ENCODE measurements at places on chromosomes 7 and 10.

DNA sequence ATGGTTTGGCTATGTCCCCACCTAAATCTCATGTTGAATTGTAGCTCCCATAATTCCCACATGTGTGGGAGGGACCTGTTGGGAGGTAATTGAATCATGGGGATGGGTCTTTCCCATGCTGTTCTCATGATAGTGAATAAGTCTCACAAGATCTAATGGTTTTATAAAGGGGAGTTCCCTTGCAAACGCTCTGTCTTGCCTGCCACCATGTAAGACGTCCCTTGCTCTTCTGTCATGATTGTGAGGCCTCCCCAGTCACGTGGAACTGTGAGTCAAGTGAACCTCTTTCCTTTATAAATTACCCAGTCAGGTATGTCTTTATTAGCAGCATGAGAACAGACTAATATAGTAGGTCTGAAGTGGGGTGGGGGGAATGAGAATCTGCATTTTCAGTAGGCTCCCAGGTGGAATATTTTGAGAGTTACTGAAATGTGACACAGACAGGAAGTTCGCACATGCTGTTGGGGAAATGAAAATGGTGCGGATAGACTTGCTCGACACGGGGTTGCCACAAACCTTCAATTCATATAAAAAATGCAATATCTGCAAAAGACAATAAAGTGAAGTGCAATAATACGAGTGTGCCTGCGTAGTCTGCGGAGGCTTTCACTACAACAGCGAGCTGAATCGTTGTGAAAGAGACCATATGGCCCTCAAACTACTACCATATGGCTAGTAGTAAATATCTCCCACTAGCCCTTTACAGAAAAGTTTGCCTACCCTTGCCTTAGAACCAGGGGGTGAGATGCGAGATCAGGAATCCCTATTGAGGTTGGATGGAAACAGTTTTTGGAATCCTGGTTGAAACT is 166.1 kb downstream of the GRK5 start:
- no peak for DNase-seq

- DNase-seq, result no peak
These were observed 8.0 kb downstream of the HNRNPA2B1 start for GRCh38 chr7:26192485-26193087.

- no peak for DNase-seq
These were observed 39.4 kb upstream of the CXCL12 start for GRCh38 chr10:44424298-44424697.

- no peak for DNase-seq
These were observed 1057.5 kb downstream of the GATA3 start for GRCh38 chr10:9111976-9112375.

- DNase-seq, result no peak
These were observed 85.4 kb downstream of the CCNY start for GRCh38 chr10:35421553-35422178.

DNA sequence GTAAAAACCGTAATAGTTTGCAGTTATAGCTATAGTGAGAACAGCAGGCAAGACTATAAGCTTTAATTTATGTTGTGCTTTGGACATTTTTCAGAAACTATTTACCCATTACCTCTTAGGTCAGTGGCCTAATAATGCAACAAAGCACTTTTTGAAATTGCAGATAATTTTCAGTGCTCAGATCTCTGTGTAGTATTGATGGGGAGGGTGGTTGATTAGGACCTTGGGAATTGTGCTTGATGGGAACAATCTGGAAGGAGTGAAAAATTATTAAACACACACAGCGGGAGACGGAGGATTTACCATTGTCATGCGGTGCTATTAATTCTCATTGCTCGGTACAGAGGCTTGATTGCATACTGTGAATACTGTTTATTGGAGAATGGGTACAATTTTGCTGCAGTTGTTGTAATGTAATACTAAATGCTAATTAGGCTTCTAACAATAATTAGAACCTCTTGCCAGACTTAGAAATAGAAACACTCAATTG is 304.8 kb downstream of the LRMDA start:
- no peak for DNase-seq

DNA sequence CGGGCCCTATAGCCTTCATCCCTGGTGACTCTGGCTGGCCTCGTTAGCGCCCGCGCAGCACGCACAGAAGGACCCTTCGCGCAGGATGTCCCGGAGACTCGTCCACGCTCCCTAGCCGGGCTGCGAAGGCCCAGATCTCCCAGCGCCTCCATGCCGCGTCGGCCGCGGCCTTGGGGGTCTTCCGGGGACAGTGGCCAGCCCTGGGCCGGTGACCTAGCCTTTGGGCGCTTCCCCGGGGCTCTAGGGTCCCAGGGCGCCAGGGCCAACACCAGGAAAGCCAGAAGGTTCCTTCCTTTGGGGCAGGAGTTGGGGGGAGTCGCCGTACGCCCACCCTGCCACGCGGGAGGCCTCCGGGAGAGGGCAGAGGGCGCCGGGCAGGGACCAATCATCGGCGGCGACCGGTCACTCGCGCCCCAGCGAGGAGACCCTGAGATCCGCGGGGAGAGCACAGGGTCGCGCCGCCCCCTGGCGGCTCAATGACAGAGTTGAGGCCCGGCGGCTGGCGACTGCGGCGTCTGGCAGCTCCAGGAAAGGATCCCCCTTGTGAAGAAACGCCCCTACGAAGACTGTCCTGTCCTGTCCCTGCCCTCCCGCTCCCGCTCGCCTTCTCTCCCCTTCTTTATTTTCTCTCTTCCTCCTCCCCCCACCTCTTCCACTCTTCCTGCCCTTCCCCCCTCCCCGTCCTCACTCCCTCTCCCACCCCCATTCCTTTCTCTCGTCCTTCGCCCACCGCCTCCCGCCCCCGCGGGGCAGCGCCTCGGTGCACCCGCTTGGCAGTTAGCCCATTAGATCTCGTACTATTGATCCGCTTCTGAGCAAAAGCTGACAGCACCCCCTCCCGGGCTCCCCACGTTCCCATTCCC is 62.3 kb upstream of the LBX1 start:
- DNase-seq, result peak; percentile 42

GRCh38 chr10:19974138-19974537 is 157.9 kb downstream of the PLXDC2 start:
- DNase-seq, result no peak

- DNase-seq, result no peak
These were observed 163.2 kb downstream of the DGKB start for GRCh38 chr7:14739168-14739840.

DNA sequence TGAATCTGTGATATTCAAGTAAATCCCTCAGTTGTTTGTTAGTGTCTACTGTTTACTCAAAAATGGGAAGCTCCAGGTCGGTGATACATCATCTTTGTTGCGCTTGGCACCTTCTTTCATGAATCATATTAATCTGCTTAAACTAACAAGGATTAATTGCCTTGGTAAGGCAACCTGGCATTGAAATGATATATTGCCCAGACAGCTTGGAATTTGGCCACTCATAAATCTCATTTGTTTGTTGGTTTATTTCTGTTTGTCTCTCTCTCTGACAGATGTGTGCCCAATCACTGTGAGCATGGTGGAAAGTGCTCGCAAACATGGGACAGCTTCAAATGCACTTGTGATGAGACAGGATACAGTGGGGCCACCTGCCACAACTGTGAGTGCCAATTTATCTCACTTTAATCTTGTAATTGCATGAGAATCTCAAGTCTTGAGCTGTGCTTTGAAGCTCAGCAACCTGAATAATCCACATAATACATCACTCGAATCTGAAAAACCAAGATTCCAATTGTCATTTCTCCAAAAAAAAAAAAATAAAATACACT is 1104.8 kb upstream of the C7orf33 start:
- DNase-seq, result no peak

GRCh38 chr7:50795831-50796230 is 13.1 kb upstream of the GRB10 start:
- no peak for DNase-seq

- no peak for DNase-seq
These were observed 26.4 kb downstream of the SLC16A9 start for GRCh38 chr10:59682986-59683937.

DNA sequence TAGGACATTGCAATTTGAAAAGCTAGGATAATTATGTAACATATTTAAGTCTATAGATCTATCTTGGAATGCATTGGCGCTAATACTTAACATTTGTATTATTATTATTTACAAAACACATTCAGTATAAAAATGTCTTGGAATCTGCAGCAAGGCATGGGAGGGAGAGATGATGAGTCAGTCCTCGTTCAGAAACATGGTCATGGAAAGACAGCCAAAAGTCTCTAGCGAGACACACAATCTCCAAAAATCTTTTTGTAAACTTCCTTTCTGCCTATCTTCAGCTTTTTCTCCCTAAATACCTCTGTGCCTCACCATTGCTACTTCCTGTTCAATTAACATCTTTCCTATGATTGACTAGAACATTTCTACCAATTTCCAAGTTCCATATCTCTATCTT is 188.4 kb upstream of the CACNA2D1 start:
- DNase-seq, result no peak

- DNase-seq, result no peak
These were observed 65.8 kb downstream of the RHOBTB1 start for GRCh38 chr10:60878224-60878623.

- no peak for DNase-seq
These were observed 210.7 kb downstream of the SKAP2 start for GRCh38 chr7:26653430-26654399.

- no peak for DNase-seq
These were observed 26.4 kb downstream of the MET start for GRCh38 chr7:116698396-116698795.
